ENCODE measurements at places on chromosomes 1 and 21.

DNA sequence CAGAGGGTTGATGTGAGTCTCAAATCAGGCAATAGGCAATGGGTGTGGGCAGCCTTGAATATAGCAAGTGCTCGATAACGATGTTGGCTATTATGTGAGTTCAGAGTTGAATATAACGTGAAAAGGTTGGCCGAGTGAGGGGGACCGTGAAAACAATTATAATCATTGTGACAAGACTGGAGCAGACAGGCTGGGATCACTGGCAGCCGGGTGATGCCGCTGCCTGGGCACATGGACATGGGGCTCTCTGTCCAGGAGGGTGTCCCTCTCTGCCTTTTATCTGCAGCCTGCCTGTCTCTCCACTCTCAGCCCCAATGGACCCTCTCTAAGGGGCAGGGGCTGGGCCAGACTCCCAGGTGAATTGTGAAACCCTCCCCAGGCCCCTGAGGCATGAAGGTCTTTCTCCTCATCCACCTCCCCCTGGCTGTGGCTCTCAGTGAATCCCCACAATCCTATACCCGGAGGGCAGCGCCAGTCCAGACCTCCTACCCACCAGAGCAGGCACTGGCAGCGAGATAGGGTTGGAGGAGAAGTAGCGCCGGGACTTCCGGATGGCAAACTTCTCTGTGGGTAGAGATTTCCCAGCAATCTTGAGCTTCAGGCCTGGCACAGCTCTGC lies 36.4 kb downstream of the TTC39A start:
- DNase-seq: no peak

- DNase-seq: no peak
Measured at GRCh38 chr1:220184506-220184905, 87.7 kb downstream of the RAB3GAP2 start.

GRCh38 chr1:202856014-202856413 lies 32.9 kb downstream of the RABIF start:
- no peak for DNase-seq

DNA sequence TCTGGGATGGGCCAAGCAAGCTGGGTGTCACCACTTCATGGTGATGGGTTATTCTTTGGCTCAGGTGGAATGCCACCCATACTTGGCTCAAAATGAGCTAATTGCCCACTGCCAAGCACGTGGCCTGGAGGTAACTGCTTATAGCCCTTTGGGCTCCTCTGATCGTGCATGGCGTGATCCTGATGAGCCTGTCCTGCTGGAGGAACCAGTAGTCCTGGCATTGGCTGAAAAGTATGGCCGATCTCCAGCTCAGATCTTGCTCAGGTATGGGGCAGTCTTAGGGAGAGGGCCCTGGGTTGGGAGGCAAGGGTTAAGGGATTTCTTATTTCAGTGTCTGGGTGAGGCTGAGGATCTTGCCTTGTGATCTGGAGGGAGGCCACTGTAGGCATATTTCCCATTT lies 15.4 kb upstream of the NASP start:
- no peak for DNase-seq
